ENCODE measurements at places on chromosomes 3 and 15.

DNA sequence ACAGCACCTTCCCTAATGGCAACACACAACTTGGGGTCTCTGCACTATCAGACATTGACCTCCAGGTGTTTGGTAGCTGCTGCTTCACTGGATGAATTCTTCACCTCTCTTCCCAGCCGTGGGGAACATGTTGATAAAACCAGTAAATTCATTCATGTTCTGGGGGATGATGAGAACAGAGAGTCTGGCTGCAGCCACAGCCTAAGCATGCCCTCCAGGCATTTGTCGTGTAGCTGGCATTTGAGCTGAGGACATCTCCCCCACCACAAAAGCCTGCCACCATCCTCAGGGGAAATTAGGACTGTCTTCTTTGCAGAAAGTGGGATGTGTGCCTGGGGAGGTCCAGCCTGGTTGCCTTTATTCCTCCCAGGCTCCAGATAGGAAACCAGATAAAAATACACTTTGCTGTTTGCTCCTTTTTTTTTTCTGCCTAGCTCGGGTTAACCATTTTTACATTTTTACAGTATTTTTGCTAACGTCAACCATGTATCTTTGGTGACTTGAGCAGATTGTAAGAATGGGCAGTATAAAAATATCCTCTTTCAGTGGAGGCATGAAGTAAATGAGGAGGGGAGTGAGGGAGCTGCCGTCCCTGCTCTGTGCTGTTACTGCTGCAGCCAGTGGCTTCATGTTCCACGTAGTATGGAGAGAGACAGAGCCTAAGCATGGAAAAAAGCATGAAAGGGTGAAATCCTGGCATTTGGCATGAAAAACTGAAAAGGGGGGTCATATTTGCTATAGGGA is 444.0 kb downstream of the EPHB1 start:
- no peak for DNase-seq

GRCh38 chr3:193830791-193831191 is 237.8 kb downstream of the OPA1 start:
- peak; percentile 100 for DNase-seq

DNA sequence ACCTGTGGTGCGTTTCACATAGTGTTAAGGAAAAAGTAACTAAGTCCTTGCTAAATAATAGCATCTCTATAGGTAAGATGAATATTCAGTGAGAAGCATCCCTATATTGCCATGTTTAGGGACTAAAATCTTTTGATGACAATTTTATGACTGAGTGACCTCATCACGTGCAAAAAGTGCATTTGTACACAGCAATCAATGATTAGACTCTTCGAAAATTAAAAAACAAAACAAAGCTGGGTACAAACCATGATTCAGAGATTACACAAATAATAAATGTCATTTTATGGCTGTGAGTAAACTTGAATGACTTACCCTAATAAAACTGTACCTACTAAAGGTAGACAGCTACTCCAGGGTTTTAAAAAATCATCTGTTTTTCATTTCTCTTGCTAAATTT is 505.3 kb downstream of the FOXP1 start:
- DNase-seq: no peak

- DNase-seq: no peak
Observed at GRCh38 chr3:187737006-187737367, 8.3 kb downstream of the BCL6 start.

- DNase-seq: no peak
Observed at GRCh38 chr15:99481113-99481950, 84.5 kb upstream of the MEF2A start.

- no peak for DNase-seq
Observed at GRCh38 chr3:194941360-194941955, 255.8 kb downstream of the FAM43A start.
